ENCODE measurements at places on chromosomes 1 and 21.

DNA sequence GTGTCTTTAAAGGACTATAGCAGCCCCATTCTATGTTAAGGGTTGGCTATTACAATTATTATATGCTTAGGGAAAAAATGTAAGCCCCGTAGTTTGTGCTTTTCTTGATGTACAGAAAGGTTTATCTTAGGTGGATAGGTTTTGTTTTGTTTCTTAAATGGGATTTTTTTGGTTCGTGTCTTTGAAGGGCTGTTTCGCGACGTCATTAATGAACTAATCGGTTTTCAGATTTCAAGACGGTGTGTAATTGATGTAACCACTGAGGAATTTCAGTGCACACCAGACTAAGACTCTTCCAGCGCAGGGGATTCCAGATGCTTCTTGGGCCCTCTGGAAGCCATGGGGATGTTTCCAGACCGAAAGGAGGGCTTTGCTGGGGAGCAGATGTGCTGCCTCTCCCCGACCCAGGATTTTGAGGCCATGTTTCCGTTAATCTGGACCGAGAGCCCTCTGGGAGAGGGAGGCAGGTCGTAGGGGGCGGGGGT lies 4.8 kb upstream of the SIM2 start:
- DNase-seq: no peak

DNA sequence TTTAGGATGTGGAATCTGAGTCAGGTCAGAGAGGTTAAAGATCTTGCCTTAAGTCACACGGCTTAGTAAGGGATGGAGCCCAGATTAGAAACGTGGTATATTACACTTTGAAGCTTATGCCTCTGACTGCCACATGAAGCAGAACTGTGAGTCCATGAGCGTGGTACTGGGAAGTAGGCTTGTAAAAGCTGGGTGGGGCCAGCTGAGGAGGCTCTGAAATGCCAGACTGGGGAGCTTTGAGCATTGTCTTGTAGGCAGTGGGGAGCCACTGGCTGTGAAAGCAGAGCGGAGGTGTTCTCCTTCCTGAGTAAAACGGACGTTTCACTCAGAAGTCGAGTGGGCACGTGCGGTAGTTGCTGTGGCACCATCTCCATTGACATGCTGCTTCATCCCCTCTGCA lies 72.6 kb upstream of the USP24 start:
- no peak for DNase-seq

GRCh38 chr21:37896788-37897187 lies 19.5 kb downstream of the KCNJ6 start:
- no peak for DNase-seq

GRCh38 chr1:168499688-168500049 lies 44.1 kb downstream of the XCL2 start:
- DNase-seq: no peak

GRCh38 chr1:201876148-201876818 lies 12.4 kb upstream of the SHISA4 start:
- no peak for DNase-seq
